ENCODE measurements at places on chromosomes 6 and 20.

DNA sequence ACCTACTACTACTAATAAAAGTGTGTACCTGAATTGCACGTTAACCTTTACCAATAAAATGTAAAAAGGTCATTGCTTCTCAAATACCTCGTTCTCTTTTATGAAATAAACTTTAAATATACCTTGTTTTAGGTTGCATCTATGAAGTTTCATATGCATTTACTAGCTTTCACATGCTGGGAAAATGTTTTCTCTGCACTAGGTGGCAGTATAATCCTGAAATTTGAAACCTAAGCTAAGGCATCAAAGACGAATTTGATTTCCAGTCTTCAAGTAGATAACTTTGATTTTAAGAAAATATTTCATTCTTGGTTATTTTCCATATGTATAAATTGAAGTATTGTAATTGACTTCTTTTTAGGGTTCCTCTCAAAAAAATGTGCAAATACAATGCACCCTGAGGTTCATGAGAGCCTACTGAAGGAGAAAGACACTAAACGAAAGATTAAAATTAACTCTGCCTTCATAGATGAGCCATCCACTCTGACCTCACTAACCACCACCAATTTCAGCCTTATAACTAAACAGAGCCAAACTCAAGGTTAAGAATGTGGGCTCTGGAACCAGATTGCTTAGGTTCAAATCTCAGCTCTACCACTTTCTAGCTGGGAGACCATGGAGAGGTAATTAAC, 7.3 kb upstream of the COL9A1 start:
- no peak for DNase-seq

DNA sequence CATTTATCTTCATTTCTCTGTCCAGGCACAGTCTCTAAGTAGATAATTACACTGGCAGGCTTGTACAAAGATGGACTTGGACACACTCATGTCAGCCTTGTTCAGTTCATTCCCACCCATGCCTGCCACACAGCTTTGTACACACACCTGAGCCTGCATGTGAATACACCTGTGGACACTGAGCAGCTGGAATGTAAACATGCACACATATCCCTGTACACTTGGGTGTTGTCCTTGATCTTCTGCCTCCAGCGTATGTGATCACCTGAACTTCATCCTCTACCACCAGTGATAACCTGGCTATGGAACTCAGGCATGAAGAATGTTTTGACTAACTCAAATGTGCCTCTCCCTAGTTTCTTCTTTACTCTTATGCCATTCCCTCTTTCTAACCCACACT, 190.6 kb downstream of the DHX35 start:
- DNase-seq, result no peak

DNA sequence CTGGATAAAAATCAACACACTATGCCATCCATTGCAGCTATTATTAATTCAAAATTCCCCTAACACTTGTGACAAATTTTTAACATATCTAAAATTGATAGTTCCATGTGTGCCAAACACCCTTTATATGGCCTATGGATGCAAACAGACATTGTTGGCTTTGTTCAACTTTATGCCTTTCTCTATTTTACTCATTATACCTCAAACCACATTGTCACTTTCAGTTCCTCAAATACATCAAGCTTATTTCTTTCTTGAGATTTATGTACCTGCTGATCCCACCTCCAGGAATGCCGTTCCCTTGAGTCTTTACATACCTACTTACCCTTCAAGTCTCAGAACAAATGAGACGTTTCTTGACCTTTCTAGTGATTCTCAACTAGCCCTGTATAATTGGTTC, 193.5 kb upstream of the PLN start:
- no peak for DNase-seq

GRCh38 chr6:145278163-145278807, 457.0 kb downstream of the EPM2A start:
- DNase-seq, result no peak
